ENCODE measurements at places on chromosomes 16 and 17.

- DNase-seq, result no peak
These were observed 863 bp downstream of the CASKIN1 start for GRCh38 chr16:2195322-2196161.

DNA sequence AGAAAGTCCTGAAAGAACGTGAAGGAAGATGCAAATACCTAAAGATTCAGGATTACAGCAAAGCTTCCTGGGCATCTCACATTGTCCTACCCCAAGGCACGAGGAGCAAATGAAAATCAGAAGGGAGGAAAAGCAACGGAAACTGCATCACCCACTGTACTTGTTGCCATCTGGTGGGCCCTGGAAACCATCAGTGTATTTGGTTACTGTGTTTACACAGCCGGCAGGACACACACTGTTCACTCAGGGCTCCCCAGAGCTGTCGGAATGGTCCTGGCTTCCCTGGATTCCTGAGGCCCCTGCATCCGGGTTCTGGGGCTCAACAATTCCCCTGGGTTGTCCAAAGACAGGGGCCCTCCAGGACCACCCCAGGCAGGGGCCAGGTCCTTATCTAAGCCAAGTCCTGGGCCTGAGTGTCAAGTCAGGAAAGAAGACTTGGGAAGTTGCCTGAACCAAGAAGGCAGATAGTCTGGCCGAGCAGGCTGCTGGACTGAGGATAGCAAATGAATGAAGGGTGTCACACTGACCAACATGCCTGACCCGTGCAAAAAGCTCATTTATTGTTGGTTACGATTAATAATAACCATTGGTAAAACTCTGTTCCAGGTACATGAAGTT, 52.8 kb downstream of the SOX9 start:
- DNase-seq, result no peak

- DNase-seq, result peak; percentile 74
These were observed 664 bp downstream of the HBQ1 start for GRCh38 chr16:180681-181564.

- DNase-seq, result no peak
These were observed 198.4 kb upstream of the SOX9 start for GRCh38 chr17:71922439-71922838.

GRCh38 chr17:64390044-64390443, 616 bp downstream of the PECAM1 start:
- DNase-seq, result no peak

GRCh38 chr16:17063201-17064139, 407.3 kb downstream of the XYLT1 start:
- no peak for DNase-seq

GRCh38 chr16:71426880-71427615, 14.8 kb downstream of the TLE7 start:
- DNase-seq, result no peak

- no peak for DNase-seq
These were observed 6.9 kb upstream of the TEX2 start for GRCh38 chr17:64269687-64270649.

- DNase-seq, result no peak
These were observed 327.7 kb downstream of the BCAS3 start for GRCh38 chr17:61005358-61005757.

DNA sequence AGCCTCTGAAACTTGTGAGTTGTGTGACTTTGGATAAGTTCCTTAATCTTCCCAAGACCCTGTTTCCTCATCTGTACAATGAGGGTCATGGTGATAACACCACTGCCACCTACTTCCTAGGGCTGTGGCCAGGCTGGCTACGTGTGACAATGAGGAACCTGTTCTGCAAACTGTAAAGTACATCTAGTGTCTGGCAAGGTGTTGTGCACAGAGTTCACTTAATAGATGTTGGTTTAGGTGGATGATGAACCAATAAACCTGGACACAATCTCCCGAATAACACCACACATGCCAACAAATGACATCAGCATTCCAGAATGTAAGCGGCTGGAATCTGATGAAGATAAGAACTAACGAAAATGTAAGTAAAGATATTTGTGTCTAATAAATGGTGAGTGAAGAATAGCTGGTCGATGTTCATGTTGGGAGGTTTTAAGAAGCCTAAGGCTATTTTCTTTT, 82.3 kb downstream of the MARCHF10 start:
- no peak for DNase-seq

DNA sequence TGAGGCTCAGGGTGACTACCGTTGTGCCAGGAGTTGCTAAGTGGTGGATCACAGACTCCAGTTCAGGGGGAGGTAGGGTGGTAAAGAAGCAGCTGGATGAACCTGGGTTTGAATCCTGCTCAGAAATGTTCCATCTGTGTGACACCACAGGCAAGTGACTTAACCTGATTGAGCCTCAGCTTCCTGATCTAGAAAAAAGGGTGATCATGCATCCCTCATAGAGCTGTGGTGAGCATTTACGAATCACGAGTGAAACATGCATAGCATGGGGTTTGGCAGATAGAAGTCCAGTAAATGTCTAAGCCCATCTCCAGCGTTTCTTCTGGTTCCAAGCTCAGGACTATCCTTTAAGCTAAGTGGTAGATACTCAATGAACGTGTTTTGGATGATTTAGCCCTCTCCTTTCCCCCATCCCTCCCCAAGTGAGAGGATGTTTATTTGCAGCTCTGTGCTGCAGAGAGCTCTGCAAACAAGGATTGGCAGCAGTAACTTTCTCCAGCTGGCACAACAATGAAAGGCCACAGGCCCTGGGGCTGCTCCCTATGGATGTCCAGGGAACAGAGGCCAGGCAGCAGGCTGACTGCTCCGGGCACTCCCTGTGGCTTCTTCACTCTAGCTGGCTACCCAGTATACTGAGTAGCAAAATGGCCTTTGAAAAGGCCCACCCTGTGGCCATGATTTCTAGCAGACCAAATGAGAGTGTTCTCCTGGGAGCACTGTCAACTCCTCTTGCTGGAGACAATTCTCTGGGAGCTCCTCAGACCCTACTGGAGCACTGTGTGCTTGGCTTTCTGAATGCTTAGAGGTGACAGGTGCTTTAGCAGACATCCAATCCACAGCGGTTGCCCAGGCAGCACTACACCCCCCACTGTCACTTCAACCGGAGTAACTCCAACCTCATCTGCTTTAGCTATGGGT, 21.3 kb downstream of the CA4 start:
- no peak for DNase-seq

DNA sequence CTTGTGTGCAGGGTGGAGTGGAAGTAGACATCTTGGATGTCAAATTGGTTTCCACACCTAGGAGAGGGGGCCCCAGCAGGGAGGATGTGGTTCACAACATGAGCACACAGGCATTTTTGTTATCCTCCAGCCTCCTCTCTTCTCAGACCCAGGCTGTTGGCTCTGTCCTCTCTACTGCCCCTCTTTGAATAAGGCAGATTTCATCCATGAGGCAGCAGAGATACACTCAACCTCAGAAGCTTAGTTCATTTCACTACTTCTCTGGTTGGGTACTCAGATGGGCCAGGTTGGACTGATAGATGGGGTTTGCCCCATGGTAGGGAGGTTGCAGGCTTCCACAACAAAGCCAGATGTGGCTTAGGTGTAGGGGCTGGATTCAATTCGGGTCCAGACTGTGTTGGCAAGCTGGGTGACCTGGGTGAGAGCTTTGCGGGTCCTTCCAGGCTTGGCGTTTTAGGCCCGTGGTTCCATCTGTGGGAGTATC, 22.2 kb upstream of the NFATC3 start:
- DNase-seq, result no peak

- peak; percentile 49 for DNase-seq
These were observed at the start of gene SPNS2 for GRCh38 chr17:4498461-4499397. Gene SPNS2, plus strand, starts transcription at chr17:4498881. Its CDS starts 167 bp downstream, at chr17:4499048.

GRCh38 chr17:6919158-6919557, 76.7 kb upstream of the ALOX12 start:
- DNase-seq, result no peak

- no peak for DNase-seq
These were observed 17.0 kb downstream of the MGAT5B start for GRCh38 chr17:76884995-76885893.

- peak; percentile 80 for DNase-seq
These were observed 24.0 kb downstream of the PIK3R5 start for GRCh38 chr17:8941520-8941919.

GRCh38 chr16:49516382-49517036, 142.9 kb downstream of the C16orf78 start:
- no peak for DNase-seq

DNA sequence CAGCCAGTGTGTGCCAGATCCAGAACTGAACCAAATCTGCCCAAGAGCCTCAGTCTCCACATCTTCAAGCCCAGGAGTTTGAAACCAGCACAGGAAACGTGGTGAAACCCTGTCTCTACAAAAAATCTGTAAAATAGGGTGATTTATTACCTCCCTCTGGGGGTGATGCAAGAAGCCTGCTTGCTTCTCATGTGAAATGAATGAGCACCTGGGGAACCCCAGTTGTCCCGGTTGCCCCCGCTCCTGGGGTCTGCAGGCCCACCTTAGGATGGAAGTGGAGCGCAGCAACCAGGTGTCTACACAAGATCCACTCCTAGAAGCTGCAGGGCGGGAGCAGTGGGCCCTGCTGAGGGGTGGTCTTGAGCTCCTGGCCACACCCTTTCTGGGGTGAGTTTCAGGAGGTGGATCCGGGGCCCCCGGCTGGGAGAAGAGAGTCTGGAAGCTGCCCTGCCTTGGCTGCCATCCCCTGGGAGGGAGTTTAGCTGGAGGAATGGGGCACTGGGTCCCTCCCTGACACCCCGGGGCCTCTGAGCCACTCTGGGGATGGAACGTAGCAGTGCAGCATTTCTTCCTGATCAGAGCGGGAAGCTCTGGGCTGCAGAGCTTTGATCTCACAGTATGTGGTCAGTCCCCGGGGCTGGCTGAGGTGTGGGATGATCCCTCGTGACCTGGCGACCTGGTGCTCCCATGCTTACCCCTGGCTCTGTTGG, 117.8 kb downstream of the RAB11FIP4 start:
- DNase-seq, result no peak

DNA sequence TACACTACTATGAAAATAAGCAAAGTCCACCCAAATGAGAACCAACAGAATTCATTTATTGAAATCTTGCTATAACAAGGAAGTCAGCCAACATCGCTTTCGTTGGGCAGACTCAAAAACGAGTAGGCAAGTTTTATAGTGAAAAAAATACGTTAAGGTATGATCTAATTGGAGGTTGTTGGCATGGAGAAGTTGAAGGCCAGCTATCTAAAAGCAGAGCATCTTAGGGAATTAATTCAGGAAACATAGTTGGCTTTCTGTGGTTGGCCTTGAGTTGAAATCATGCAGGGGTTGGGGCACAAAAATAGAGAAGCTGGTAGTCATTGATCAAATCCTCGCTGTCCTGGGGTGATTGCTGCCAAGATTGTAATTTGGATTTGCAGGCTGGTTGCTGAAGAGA, 118.3 kb downstream of the PPM1E start:
- DNase-seq, result no peak

DNA sequence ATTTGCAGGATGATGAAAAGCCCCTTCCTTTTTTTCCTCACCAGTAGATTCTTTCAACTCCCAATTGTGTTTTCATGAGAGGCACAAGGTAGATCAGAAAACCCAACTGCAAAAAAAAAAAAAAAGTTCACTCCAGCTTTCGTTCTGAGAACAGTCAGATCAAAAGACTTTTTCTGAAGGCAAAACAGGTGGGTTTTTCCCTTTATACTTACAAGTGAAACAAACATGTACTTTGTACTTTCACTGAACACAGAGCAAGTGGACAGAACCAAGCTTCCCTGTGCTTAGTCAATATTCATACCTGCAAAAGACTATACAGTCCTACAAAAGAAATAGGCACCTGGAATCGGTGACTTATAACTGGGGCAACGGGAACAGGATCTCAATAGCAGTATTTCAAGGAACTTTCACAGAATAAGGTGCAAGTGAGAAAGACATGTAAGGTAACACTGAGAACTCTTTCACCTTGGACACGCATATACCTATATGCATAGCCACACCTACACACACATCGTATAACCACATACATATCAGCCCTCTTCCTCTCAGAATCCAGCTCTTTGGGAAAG, 54.1 kb downstream of the TOX3 start:
- no peak for DNase-seq

GRCh38 chr16:48448841-48449481, 63.7 kb upstream of the SIAH1 start:
- no peak for DNase-seq

DNA sequence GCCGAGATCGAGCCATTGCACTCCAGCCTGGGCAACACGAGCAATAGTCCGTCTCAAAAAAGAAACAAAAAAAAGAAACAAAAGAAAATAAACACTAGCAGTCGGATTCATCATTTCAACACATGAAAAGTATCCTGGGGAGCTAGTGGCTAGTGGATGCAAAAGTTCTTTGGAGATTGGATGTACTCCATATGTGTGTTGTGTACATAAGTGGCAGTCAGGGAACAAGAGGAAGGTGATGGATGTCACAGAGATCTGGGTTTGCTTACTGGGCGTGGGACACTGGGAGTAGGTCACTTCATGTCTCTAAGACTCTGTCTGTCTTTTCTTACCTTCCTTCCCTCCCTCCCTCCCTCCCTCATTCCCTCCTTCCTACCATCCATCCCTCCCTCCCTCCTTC, 35.4 kb downstream of the MRC2 start:
- no peak for DNase-seq

GRCh38 chr16:88940862-88941817, 35.9 kb downstream of the CBFA2T3 start:
- no peak for DNase-seq

DNA sequence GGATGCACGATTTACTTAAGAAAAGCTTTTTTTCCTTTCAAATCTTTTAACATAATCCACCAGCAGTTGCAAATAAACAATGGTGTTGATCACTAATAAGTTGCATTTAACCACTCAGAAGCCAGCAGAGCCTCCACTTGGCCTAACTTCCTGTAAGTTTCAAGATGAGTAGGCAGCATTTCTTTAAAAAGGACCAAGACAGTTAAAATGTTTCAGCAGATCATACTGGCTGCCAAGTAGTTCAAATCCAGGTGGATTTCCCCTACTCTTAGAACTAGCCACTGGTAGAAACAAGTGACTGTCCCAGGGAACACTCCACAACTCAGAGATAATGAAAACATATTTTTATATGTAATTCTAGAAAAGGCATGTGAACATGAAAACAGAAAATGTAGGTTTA, 17.0 kb upstream of the RFFL start:
- DNase-seq, result no peak

Measured in stimulated activated CD8-positive, alpha-beta memory T cell treated with anti-CD3 and anti-CD28 coated beads, Interleukin-15, amount 100 ng/mL, for 48 hours (primary cell).